ENCODE measurements at places on chromosomes 3 and 15. TPM values are rescaled to one million over a fixed set of nuclear protein-coding genes. Genes with fewer than 3 reads are reported as not detected.

The SORD gene
- 13.0 TPM for polyA plus RNA-seq

- no peaks in the 10 kb centered on the region for H3K4me1 ChIP-seq
- no peak for DNase-seq
- no peaks in the 10 kb centered on the region for H3K27me3 ChIP-seq
- H3K4me3 ChIP-seq: no peak overlapping the region
- H3K27ac ChIP-seq: no peak overlapping the region
These were observed 67.4 kb upstream of the UNC13C start for GRCh38 chr15:53910852-53911251.

The MOBP gene
- polyA plus RNA-seq: not detected

The HTR3C gene
- polyA plus RNA-seq: not detected

The CCK gene
- polyA plus RNA-seq: 2.8 TPM
